ENCODE measurements at places on chromosomes 13 and 19.

GRCh38 chr19:913080-913748, at the start of gene R3HDM4:
Gene R3HDM4 (minus strand): TSS chr19:913219. CDS start chr19:913157, 62 bp downstream.
- peak; percentile 40 for DNase-seq

DNA sequence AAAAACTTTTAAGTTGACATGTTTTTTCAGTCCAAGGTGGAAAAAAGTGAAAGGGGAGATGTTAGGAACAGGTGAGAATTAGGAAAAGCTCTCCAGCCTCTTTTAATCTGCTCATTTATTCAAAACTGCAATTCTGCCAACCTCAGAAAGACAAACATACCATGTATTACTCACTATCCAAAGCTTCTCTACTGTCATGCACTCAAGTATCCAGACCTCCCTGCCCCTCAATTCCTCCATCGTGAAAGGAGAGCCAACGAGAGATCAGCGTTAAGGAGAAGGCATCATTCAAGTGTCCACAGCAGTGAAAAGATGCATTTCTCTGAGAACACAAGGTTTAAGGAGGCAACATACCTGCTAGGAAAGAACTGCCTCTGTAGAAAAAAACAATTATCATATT, 24.5 kb downstream of the DIAPH3 start:
- DNase-seq = no peak

GRCh38 chr19:30375553-30376031, 3.4 kb downstream of the ZNF536 start:
- DNase-seq = no peak

- DNase-seq = no peak
These were observed 133.7 kb downstream of the GGACT start for GRCh38 chr13:100454876-100455275.

DNA sequence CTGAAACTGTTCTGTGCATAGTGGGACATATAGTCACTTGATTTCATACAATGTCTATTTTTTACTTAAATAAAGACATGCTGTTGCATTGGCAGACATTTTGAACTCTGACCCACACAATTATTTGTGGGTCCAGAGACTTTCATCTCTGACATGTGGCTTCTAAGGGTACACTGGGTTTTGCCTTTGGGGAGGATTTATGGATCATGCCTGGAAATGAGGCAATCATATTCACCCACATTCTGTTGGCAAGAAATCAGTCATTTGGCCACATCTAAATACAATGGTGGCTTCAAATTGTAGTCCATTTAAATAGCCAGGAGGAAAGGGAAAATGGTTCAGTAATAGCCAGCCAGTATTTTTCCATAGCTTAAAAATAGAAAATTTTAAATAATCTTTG, 238.3 kb upstream of the KLF12 start:
- DNase-seq = no peak

- DNase-seq = no peak
These were observed 667.1 kb downstream of the PCDH9 start for GRCh38 chr13:66563076-66563475.

GRCh38 chr19:42989851-42990250, 36.4 kb downstream of the PSG11 start:
- DNase-seq = no peak

DNA sequence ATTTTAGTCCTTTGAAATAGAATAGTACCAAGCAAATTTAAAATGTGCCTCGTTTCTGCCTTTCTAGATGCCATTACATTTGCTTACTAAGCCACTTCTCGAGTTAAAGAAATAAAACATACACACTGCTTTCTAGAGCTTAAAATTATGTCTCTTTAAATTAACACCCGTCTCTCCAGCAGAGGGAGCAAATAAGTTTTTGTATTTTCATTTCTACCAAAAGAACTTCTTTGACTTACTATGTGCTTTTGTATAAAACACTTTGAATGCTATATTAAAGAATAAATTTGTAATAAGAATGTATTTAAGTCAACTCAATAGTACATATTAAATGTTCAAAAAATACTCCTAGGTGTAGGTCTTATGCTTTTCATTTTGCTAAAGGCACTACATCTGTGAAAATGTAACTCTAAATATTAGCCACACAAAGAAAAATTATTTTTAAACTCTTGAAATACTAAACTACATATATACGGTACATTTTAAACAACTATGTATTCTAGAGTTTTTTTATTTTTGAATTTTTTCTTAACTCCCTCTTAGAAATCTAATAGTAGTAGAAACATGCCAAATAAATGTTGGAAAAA, 269.3 kb upstream of the MIR17HG start:
- DNase-seq = peak; percentile 14

DNA sequence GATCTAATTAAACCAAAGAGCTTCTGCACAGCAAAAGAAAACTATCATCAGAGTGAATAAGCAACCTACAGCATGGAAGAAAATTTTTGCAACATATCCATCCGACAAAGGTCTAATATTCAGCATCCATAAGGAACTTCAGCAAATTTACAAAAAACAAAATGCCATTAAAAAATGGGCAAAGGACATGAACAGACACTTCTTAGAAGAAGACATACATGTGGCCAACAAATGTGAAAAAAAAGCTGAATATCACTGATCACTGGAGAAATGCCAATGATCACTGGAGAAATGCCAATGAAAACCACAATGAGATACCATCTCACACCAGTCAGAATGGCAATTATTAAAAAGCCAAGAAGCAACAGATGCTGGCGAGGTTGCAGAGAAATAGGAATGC, 32.5 kb downstream of the ZNF582 start:
- DNase-seq = no peak

- DNase-seq = no peak
These were observed 1.9 kb downstream of the NTN5 start for GRCh38 chr19:48670699-48671445.

DNA sequence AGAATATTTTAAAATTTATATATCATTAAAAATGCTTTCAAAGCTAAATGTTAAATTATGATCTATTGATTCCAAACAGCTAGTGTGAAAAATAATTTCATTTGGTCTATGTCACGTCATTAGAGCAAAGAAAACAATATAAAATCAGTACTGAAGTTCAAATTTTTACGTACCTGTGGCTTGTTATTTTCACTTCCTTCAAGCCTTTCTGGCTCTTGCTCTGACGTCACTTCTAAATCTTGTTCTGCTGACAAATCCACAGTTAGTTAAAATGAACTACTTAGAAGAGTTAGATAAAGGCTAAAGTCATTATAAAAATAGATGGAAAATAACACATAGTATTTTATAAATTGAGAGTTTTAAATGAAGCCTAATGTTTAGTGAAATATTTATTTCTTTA, 147.7 kb upstream of the TUBA3C start:
- DNase-seq = no peak

DNA sequence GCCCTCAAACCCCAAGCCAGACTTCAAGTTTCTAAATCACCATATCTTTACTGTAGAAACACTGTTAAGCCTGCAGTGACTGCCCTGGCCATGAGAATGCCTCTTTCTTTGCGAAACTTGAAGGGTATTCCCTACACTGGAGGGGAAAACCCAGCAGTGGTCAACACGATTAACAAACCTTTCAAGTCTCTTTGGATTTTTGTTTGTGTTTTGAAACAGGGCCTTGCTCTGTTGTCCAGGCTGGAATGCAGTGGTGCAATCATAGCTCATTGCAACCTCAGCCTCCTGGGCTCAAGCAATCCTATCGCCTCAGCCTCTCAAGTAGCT, 17.4 kb upstream of the POMP start:
- DNase-seq = no peak

- DNase-seq = no peak
These were observed 7.5 kb upstream of the TPM4 start for GRCh38 chr19:16068696-16069259.

DNA sequence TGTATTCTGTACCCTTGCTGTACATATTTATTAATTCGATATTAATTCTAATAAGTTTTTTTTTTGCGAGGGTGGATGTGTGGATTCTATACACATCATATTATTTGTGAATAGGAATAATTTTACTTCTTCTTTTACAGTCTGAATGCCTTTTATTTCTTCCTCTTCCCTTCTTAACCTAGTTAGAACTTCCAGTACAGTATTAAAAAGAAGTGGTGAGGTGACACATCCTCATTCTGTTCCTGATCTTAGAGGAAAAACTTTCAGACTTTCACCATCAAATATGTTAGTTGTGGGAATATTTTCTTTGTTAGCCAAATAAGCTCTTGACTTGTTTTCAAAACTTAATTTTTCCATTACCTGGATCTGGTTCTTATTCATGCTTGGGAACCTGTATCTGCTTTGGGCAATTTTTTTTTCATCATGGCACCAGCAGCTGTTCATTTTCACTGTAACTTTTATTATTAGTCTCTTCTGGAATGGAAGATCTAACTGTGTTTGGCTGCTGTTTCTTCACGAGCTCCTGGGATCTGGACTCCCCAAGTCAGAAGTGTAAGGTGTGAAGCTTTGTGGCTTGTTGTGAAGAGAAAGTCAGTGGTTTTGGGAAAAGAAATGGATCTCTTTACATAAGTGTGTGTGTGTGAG, 33.1 kb downstream of the RGCC start:
- no peak for DNase-seq

- DNase-seq = peak; percentile 73
These were observed 805.6 kb upstream of the ARGLU1 start for GRCh38 chr13:107373551-107373950.

- DNase-seq = no peak
These were observed 303.5 kb downstream of the TEX29 start for GRCh38 chr13:111623743-111624505.

- DNase-seq = peak; percentile 27
These were observed 159.5 kb downstream of the RBM26 start for GRCh38 chr13:79246578-79246949.

DNA sequence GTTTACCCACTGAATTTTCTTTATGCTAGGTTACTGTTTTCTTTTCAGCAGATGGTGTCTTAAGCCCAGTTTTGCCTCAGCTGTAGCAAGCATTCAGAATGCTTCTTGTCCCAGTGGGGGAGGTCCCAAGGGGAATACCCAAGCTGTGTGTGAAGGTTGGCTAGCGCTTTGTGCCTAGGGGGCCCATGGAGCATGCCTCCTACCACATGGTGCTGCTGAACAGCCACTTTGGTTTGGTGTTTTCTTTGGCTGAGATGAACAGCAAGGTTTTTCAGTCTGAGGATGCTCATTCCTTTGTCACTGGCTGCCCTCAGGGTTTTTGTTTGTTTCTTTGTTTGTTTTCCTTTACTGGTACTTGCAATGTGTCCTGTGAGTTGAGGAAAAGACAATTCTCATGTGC, 99.0 kb downstream of the PCDH20 start:
- DNase-seq = no peak

- DNase-seq = peak; percentile 48
These were observed 42.2 kb upstream of the HNRNPA1L2 start for GRCh38 chr13:52599848-52600603.

GRCh38 chr13:112892426-112893206, 76.4 kb upstream of the MCF2L start:
- DNase-seq = peak; percentile 74

GRCh38 chr19:39296055-39296645, at the start of gene IFNL1:
Gene IFNL1 (plus strand): TSS chr19:39296407. CDS start chr19:39296422, 15 bp downstream.
- no peak for DNase-seq

DNA sequence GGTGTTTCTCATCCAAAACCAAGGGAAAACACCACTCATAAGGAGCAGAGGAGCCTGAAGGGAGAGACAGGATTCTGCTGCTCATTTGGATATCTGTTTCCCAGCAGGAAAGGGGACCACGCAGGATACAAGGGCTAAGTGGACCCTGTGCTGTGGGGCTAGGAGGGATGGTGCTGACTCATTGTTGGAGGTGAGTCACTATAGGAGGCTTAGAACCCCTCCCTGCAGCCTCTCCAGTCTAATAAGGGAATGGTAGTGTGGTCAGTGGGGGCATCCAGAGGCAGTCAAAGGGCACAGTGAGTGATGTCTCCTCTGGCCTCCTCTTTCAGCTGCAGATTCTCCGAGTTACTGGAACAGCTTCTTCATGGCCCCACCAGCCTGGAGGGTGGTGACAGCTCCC, 442.3 kb downstream of the TUBA3C start:
- no peak for DNase-seq

DNA sequence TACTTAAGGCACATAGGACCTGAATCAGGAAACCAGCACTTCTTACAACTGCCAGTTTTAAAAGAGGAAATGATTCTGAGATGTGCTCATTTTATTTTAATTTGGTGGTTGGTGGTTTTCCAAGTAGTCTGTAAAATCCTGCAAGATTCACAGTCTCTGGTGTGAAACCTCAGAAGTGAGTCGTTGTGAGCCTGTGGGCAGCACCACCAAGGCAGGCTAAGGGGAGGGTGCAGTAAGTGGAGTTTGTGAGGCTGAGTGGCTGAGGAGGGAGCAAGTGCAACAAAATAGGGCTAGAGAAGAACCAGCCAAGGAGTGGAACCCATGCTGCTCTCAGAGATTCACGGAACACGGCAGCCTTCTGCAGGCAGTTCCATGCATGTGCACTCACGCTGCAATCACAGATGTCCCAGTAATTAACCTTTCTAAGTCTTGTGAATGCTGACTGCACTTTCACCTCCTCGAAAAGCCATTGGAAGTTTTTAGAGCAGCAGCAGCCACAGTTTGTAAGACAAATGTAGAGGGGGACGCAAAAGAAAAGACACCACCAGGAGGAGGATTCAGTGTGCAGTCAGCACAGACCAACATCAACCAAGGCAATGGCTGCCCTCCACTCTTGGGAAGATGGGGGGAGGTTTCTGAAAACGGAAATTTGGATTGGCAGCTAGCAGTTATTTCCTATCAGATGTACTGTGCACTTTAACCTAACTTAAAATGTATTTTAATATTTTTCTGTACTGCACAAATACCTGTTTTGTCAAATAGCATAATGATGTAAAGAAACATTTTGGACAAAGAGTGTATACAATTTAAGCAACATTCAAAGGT, 44.9 kb downstream of the ESD start:
- DNase-seq = no peak

GRCh38 chr13:100566543-100566942, 22.0 kb downstream of the GGACT start:
- DNase-seq = no peak

DNA sequence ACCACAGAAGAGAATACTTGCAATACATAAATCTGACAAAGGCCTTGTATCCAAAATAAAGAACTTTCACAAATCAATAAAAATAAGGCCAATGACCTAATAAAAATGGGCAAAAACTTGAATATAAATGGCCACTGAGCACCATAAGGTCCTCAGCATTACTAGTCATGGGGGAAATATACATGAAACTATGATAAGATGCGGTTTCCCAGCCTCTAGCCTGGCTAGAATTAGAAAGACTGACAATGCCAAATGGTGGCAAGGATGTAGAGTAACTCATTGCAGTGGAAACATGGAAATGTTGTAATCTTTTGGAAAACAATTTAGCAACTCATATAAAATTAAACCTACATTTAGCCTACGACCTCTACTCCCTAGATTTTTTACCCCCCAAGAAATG, 227.1 kb downstream of the GGACT start:
- no peak for DNase-seq

- no peak for DNase-seq
These were observed 30.4 kb upstream of the SLC1A5 start for GRCh38 chr19:46818812-46819211.

Measured in COR-L47 (cell line).